ENCODE measurements at places on chromosomes 12 and 14. TPM values are rescaled to one million over a fixed set of nuclear protein-coding genes. Genes with fewer than 3 reads are reported as not detected.

GIT2 gene
- 146 TPM for total RNA-seq

C3AR1 gene
- 33.0 TPM for total RNA-seq

- H3K4me1 ChIP-seq: no peaks in the 10 kb centered on the region
- no peak for DNase-seq
- H3K27me3 ChIP-seq: no peaks in the 10 kb centered on the region
- no peaks in the 10 kb centered on the region for H3K36me3 ChIP-seq
- H3K27ac ChIP-seq: no peak overlapping the region
- no peak overlapping the region for H3K4me3 ChIP-seq
These were observed 13.9 kb downstream of the DUSP16 start for GRCh38 chr12:12548713-12549112.

DNA sequence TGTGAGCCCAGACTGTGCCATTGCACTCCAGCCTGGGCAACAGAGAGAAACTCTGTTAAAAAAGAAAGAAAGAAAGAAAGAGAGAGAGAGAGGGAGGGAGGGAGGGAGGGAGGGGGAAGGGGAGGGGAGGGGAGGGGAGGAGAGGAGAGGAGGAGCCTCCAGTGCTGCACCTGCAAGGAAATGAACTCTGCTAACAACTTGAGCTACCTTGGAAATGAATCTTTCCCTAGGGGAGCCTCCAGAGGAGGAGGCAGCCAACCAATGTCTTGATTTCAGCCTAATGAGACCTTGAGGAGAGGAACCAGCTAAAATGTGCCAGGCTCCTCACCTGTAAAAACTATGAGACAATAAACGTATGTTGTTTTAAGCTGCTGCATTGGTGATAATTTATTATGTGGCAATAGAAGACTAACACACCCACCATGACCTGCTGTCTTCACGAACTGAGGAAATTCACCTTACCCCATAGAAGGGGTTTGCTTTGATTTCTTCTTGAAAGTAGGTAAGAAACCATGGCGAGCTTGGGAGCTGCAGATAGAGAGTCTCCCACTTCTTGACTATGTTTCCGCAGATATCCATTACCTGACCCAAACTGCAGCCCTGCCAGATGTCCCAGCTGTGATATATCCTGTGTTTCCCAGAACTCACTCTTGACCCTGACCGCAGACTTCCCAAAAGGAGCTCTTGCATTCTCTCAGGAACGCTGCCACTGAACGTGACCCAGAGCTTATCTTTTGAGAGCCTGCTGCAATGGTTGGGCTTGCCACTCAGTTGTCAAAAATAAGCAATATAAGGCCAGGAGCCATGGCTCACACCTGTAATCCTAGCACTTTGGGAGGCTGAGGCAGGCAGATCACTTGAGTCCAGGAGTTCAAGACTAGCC, 31.5 kb upstream of the TMPO start:
- no peak for DNase-seq
- H3K36me3 ChIP-seq: no peaks in the 10 kb centered on the region
- no peaks in the 10 kb centered on the region for H3K4me1 ChIP-seq
- no peaks in the 10 kb centered on the region for H3K27me3 ChIP-seq
- no peak overlapping the region for H3K27ac ChIP-seq
- no peak overlapping the region for H3K4me3 ChIP-seq

GRCh38 chr14:65627315-65627714, 214.8 kb downstream of the FUT8 start:
- H3K36me3 ChIP-seq: peaks cover 18% of the 10 kb centered on the region
- H3K4me1 ChIP-seq: no peaks in the 10 kb centered on the region
- H3K27ac ChIP-seq: no peak overlapping the region
- no peaks in the 10 kb centered on the region for H3K27me3 ChIP-seq
- H3K4me3 ChIP-seq: no peak overlapping the region
- DNase-seq: no peak

GRCh38 chr12:27780612-27781408, 774 bp upstream of the MANSC4 start:
- H3K4me3 ChIP-seq: peak overlapping the region; percentile 90
- no peaks in the 10 kb centered on the region for H3K27me3 ChIP-seq
- H3K36me3 ChIP-seq: no peaks in the 10 kb centered on the region
- H3K27ac ChIP-seq: peak overlapping the region; percentile 91
- H3K4me1 ChIP-seq: peaks cover 4% of the 10 kb centered on the region

GRCh38 chr12:100857971-100858370, 63.4 kb downstream of the ANO4 start:
- H3K4me1 ChIP-seq: no peaks in the 10 kb centered on the region
- no peak overlapping the region for H3K27ac ChIP-seq
- no peak overlapping the region for H3K4me3 ChIP-seq
- DNase-seq: no peak
- H3K27me3 ChIP-seq: no peaks in the 10 kb centered on the region

All from spleen (tissue), 13 donors.